ENCODE measurements at places on chromosomes 1 and 21. TPM values are rescaled to one million over a fixed set of nuclear protein-coding genes. Genes with fewer than 3 reads are reported as not detected.

MRAP gene
- total RNA-seq, result not detected

IFNAR2 gene
- 13.3 TPM for total RNA-seq

DNA sequence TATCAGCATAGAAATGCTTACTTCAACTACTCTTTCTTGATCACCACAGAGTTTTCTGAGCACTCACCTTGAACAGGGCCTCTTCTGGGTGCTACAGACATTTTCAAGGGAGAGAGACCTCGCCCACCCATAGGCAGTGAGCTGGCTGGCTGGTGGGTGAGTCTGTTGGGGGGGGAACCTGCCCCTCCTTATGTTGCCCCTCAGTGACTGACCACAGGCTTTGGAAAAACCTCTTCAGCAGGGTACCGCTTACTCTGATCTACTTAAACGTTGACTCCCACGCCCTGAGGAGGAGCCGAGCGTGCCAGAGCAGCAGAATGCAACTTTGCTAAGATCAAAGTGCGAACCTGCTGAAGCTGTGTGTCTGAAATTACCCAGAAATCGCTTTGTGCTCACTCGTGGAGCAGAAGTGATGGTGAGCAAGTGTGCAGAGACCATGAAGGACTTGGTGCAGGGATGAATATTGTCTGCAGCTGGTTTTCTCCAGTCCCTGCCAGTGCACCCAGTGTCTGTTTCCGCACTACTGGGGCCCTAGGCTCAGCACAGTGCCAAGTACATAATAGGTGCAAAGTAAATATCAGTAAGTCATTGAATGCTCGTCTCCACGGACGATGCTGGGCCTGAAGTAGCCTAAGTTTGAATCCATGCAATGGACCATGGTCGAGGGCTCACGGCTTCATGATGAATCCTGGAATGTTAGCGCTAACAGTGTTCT is 158.7 kb upstream of the IRF2BP2 start:
- H3K27me3 ChIP-seq, result no peaks in the 10 kb centered on the region
- H3K4me3 ChIP-seq, result no peak overlapping the region

- H3K4me3 ChIP-seq, result no peak overlapping the region
- no peak overlapping the region for H3K27ac ChIP-seq
- no peaks in the 10 kb centered on the region for H3K4me1 ChIP-seq
- peaks cover 2% of the 10 kb centered on the region for H3K27me3 ChIP-seq
- no peaks in the 10 kb centered on the region for H3K36me3 ChIP-seq
Observed at GRCh38 chr1:58927041-58927721, 143.3 kb upstream of the JUN start.

DNA sequence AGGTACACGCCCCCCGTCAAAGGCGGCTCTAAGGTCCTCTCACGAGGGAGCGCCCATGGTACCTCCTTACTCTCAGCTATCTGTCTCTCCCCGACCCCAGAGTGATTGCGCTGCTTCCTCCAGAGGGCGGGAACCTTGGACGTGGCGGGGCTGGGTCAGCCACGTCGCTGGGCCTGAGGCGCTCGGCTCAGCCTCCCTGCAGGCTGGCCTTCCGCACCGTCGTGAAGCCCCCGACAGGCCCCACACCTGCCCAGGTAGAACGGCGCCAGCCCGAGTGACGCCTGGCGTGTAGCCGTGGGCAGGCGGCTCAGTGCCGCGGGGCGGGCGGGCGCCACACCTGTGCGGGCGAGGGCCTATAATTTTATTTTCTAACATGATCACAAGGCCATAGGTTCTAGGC is 122.2 kb upstream of the BEND5 start:
- no peak overlapping the region for H3K4me3 ChIP-seq
- DNase-seq, result peak; percentile 42
- H3K4me1 ChIP-seq, result peaks cover 3% of the 10 kb centered on the region
- H3K27ac ChIP-seq, result no peak overlapping the region
- peaks cover 5% of the 10 kb centered on the region for H3K27me3 ChIP-seq
- H3K36me3 ChIP-seq, result no peaks in the 10 kb centered on the region

- H3K4me3 ChIP-seq, result no peak overlapping the region
- no peak for DNase-seq
- H3K4me1 ChIP-seq, result peaks cover 4% of the 10 kb centered on the region
- no peaks in the 10 kb centered on the region for H3K36me3 ChIP-seq
- no peak overlapping the region for H3K27ac ChIP-seq
Observed at GRCh38 chr1:234238060-234238459, 135.2 kb upstream of the COA6 start.

DNA sequence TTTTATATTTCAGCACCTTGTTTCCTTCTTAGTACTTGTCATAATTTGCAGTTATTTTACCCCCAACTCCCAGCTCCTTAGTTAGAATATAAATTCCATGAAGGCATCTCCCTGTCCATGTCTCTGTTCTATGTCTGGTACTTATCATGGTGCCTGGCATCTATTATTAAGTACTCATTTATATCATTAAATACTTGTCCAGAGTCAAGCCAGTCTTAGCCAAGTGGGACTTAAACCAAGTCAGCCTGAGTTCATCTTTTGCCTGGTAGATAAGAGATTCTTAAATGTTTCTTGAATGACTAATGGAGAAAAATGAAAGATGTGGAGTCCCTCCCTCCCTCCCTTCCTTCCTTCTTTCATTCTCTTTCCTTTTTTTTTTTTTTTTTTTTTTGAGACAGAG is 9.4 kb downstream of the SLC25A44 start:
- H3K27ac ChIP-seq, result no peak overlapping the region
- no peak overlapping the region for H3K4me3 ChIP-seq
- H3K4me1 ChIP-seq, result 0 out of 2 replicates have a peak, but pooled peaks cover 3% of the 10 kb centered on the region
- peaks cover 9% of the 10 kb centered on the region for H3K36me3 ChIP-seq
- no peaks in the 10 kb centered on the region for H3K27me3 ChIP-seq

DNA sequence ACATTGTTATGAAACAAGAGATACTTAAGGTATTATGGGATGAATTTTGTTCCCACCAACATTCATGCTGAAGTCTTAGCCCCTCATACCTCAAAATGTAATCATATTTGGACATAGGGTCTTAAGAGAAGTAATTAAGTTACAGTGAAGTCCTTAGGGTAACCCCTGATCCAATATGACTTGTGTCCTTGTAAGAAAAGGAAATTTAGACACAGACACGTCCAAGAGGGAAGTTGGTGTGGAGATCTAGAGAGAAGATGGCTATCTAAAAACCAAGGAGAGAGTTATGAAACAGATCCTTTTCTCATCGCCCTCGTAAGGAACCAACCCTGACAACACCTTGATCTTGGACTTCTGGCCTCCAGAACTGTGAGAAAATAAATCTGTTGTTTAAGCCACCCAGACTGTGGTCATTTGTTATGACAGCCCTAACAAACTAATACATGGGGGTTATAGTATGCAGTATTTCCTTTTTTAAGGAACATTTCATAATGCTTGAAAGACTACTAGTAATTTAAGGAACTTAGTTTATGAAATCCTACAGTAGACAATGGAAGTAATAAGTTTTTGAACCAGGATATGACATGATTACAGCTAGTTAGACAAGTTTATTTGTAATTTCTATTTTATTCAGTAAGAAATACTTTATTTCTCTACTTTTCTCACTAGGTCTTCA is 875.5 kb upstream of the ADGRL2 start:
- no peaks in the 10 kb centered on the region for H3K27me3 ChIP-seq
- no peaks in the 10 kb centered on the region for H3K36me3 ChIP-seq
- H3K4me1 ChIP-seq, result no peaks in the 10 kb centered on the region
- no peak overlapping the region for H3K27ac ChIP-seq
- no peak for DNase-seq

CBS gene
- 582 TPM for total RNA-seq

DNA sequence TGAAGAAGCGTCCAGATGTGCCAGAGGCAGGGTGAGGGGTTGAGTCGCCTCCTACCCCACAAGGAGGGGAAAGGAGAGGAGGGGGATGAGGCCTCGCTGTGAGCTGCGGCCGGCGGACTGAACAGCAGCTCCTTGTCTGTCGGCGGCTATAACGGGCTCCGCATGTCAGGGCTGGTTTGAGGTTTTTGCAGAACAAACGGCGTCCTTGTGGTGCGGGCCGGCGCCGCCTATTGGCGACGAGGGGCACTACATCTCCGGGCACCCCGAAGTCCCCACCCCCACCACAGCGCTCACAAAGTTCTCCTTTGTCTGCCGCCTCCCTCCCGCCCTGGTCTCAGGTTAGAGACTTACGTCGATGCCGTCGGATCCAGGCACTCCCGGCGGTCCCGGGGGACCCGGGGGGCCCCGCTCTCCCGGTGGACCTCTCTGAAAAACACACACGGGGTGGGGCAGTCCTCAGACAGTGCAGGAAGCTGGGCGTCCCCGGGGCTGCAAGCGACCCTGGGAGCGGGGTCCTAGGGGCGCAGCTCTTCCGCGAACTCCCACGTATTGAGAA is 1.8 kb downstream of the COL9A2 start:
- peaks cover 80% of the 10 kb centered on the region for H3K27me3 ChIP-seq
- peak; percentile 89 for DNase-seq
- peaks cover 20% of the 10 kb centered on the region for H3K4me1 ChIP-seq
- peak overlapping the region; percentile 73 for H3K4me3 ChIP-seq
- H3K36me3 ChIP-seq, result no peaks in the 10 kb centered on the region

DNA sequence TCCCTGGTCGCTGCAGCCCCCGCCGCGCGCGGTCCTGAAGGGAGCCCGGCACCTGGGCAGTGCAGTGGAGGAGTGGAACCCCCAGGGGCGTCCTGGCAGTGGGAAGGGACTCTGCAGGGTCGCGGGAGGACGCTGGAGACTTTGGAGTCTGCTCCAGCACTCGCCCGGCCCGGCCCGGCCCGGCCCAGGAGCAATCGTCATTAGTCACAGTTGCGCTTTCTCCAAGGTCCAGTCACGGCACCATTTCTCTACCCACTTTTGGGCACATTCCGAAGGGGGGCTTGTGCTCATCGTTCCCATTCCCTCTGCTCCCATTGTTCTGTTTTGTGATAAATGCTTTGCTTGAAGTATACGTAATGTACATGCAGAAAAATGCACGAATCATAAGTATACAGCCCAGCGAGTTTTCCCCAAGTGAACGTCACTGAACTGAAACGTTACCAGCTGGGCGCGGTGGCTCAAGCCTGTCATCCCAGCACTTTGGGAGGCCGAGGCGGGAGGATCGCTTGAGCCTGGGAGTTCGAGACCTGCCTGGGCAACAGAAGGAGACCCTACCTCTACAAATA is 999 bp downstream of the THAP3 start:
- peak overlapping the region; percentile 89 for H3K4me3 ChIP-seq
- H3K27me3 ChIP-seq, result no peaks in the 10 kb centered on the region
- DNase-seq, result no peak
- H3K27ac ChIP-seq, result peak overlapping the region; percentile 41
- H3K4me1 ChIP-seq, result peaks cover 14% of the 10 kb centered on the region
- H3K36me3 ChIP-seq, result peaks cover 44% of the 10 kb centered on the region

GRCh38 chr1:63928186-63929105 is 154.6 kb downstream of the ROR1 start:
- H3K27ac ChIP-seq, result no peak overlapping the region
- H3K4me3 ChIP-seq, result no peak overlapping the region
- DNase-seq, result no peak
- no peaks in the 10 kb centered on the region for H3K27me3 ChIP-seq
- H3K36me3 ChIP-seq, result peaks cover 4% of the 10 kb centered on the region

GRCh38 chr1:234584420-234584805 is 25.6 kb downstream of the IRF2BP2 start:
- no peak for DNase-seq
- no peak overlapping the region for H3K4me3 ChIP-seq
- H3K4me1 ChIP-seq, result no peaks in the 10 kb centered on the region
- no peaks in the 10 kb centered on the region for H3K27me3 ChIP-seq

DNA sequence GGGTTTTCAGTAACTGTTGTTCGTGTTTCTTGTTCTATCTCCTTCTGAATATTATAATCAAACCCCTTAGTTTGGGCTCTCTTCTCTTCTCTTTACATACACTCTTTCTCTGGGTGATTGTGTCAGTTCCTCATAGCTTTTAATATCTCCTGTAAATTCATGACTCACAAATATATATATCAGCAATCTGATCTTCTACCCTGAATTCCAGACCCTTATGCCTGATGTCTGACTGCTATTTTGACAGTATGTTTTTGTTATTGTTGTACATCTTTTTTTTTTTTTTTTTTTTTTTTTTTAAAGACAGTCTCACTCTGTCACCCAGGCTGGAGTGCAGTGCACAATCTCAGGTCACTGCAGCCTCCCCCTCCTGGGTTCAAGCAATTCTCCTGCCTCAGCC is 70.8 kb upstream of the MPC2 start:
- H3K4me3 ChIP-seq, result no peak overlapping the region
- no peak for DNase-seq
- H3K27me3 ChIP-seq, result no peaks in the 10 kb centered on the region
- no peak overlapping the region for H3K27ac ChIP-seq
- peaks cover 16% of the 10 kb centered on the region for H3K36me3 ChIP-seq
- peaks cover 4% of the 10 kb centered on the region for H3K4me1 ChIP-seq

OR2L2 gene
- 0.05 TPM for total RNA-seq
